DMS 273 treated with DMSO at 0.1 percent for 48 hours (cell line): ENCODE measurements at places on chromosomes 7 and 10.

- DNase-seq, result no peak
Observed at GRCh38 chr7:72447465-72448204, 35.5 kb upstream of the CALN1 start.

DNA sequence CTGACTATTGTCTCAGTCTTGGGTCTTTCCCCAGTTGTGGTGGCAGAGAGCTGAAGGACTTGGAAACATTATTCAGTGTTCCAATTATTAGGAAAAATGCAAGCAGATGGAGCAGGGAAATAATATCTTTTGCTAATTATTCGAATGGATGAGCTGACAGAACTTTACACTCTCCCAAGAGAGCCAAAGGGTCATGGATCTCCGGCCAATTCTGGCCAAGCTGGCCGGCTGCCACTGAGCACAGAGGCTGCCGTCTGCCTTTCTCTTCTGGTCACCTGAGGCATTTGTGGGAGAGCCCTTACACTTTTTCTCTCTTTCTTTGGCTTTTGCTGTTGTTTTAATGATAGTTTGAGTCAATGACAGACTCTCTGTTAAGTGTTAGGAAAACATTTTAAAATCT lies 22.2 kb upstream of the CNTNAP2 start:
- DNase-seq, result no peak

DNA sequence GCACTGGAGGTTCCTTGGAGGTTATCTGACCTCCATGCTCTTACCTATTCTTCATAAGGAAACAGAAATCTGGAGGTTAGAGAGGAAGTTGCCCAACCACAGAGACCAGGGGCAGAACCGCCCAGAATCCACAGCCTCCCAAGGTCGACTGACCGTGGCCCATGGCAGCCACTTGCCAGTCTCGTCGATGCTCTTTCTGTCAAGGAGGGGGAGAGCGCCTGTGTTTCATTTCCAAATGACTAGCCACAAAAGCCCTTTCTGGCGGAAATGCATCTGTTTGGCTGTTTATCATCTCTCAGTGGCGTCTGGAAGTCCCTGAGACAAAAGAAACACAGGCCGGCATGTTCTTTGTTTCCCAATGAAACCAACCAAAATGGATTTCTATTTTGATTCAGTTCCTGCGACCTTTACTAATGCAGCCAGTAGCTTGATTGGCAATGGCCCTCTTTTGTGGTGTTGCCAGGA lies 2.9 kb downstream of the RAMP3 start:
- DNase-seq, result no peak

- DNase-seq, result no peak
Observed at GRCh38 chr7:100825751-100826513, 1.4 kb downstream of the EPHB4 start.

DNA sequence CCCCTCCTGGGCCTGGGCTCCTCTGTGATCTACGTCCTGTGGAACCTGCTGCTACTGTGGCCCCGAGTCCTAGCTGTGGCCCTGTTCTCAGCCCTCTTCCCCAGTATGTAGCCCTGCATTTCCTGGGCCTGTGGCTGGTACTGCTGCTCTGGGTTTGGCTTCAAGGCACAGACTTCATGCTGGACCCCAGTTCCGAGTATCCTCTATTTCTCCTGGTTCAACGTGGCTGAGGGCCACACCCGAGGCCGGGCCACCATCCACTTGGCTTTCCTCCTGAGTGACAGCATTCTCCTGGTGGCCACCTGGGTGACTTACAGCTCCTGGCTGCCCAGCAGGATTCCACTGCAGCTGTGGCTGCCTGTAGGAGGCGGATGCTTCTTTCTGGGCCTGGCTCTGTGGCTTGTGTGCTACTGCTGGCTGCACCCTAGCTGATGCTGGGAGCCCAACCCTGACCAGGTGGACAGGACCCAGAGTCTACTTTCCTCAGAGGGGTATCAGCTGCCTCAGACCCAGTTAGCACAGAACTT lies 37.8 kb upstream of the MMD2 start:
- no peak for DNase-seq

DNA sequence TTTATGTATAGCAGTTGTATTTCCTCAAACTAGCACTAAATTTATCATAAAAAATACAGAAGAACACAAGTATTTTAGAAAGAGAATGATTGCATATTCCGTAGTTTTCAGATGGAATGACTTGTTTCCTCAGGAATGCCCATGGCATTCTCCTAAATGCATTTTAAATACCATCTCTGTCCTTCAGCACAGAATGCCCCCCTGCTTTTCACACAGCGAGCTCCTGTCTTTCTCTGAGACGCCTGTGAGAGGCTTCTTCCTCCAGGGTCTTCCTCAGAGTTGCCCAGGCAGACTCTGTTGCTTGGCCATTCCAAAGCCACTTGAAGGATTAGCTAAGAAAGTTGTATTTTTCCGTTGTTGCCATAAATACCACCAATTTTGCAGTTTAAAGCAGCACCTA lies 10.1 kb downstream of the LANCL2 start:
- no peak for DNase-seq

DNA sequence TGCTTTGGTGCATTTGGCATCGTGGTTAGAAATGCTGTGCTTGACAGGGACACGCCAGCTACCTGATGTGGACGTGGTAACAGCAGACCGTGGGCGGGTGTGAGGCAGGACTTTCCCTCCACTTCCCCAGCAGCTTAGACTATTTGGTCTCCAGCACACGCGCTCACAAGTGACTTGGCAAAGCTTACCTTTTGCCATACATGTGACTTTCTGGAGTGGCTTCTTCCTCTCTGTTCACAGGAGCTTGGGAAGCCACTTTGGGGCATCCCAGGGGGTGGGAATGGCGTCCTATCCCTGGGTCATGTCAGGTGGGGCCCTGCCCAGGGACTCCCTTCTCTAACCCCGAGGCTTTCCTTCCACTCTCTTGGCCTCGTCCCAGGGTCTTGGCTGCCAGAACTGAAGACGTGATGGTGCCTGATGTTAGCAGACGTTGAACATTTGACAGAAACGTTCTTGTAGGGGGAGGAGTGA lies 228.7 kb upstream of the KLF6 start:
- DNase-seq, result no peak

DNA sequence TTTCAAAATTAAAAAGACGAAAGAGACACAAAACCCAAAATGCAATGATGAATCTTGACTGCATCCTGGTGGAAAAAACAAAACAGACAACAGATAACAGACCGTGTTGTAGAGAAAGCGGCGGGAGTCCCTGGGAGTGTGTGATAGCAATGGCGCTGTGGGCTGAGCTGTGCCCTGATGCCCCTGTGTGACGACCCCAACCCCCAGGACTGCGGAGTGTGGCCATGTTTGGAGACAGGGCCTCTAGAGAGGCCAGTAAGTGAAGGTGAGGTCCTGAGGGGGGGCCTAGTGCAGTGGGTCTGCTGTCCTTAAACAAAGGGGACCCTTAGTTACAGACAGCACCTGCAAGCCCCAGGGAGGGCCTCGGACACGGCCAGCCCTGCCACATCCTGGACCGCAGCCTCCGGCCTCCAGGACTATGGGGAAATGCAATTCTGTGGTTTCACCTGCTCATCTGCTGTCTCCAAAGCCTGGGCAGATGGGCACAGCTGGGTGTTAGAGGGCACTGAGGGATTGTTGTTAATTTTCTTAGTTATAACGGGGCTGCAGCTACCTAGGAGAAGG lies 277.7 kb downstream of the DNAJB6 start:
- DNase-seq, result no peak

DNA sequence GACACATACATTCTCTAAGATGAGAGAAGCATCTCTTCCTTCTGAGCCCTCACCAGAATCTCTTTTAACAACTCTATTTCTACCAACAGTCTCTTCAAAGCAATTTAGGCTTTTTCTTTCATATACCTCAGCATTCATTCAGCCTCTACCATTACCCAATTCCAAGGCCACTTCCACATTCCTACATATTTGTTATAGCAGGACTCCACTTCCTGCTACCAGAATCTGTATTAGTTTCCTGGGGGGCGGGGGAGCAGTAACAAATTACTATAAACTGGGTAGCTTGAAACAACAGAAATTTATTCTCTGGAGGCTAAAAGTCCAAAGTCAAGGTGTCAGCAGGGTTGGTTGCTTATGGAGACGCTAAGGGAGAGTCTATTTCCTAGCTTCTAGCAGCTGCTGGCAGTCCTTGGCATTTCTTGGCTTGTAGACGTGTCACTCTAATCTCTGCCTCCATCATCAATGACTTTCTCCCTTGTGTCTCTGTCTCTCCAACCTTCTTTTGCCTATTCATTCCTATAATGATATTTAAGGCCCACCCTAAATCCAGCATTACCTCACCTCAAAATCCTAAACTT lies 7.4 kb downstream of the PRPS1L1 start:
- DNase-seq, result no peak

DNA sequence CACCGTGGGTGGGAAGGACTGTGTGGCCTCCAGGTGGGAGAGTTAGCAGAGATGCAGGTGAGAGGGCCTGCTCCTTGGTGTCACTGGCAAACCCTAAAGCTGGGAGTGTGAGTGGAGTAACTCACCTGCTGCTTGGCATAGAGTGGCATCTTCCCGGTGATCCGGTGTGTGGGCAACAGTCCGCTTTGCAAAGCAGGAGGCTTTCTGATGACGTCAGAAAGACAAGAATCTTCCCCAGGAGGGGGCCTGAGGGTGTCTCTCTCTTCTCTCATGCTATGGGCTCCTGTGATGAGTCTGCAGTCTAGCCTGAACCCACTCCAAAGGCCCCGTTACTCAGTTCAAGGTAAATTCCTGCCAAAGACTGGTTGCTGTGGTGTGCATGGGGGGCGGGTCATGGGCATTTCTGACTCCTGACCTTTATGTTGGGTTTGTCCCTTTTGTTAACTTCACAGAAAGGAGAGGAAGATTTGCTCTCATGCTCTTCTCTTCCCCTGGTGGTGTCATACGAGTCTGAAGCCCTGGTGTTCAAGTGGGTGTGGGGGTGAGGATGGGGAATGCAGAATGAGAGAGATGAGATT lies 187.9 kb downstream of the GATA3 start:
- no peak for DNase-seq
